ENCODE measurements at places on chromosomes 12 and 14.

- no peak for DNase-seq
These were observed 645.2 kb downstream of the VRK1 start for GRCh38 chr14:97442363-97442762.

GRCh38 chr12:23781118-23781517 is 168.4 kb downstream of the SOX5 start:
- no peak for DNase-seq

DNA sequence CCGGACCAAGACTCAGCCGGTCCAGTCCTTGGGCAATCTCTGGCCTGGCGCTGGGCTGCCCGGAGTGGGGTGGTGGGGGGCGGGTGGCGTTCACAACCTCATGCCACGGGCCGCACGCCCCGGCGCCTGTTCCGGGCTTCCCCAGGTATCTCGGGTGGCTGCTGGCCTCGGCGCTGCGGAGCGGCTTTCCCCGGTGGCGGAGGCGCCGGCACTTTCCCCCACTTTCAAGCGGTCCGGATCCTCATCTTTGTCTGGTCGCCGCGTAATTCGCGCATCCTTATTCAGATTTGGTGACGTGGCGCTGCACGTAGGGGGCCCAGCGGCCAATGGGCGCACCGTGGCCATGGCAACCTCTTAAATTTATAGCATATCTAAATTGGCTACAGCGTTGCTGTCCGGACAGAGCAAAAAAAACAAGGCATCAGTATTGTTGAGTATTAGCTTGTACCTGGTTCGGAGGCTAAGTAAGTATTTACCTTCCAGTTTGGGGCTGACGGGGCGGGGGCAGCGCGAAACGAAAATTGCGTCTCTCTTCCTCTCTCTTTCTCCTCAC is at the start of gene LHX5:
Gene LHX5 (minus strand): TSS at position 253 of the 553 bp plus-strand sequence. CDS start 373 bp downstream, outside the sequence.
- peak; percentile 17 for DNase-seq

- peak; percentile 77 for DNase-seq
These were observed 9.7 kb downstream of the TCL1B start for GRCh38 chr14:95695913-95696312.

GRCh38 chr14:22419620-22420019 is 169.4 kb downstream of the DAD1 start:
- DNase-seq: no peak

- DNase-seq: no peak
These were observed 22.8 kb upstream of the OASL start for GRCh38 chr12:121061831-121062230.

DNA sequence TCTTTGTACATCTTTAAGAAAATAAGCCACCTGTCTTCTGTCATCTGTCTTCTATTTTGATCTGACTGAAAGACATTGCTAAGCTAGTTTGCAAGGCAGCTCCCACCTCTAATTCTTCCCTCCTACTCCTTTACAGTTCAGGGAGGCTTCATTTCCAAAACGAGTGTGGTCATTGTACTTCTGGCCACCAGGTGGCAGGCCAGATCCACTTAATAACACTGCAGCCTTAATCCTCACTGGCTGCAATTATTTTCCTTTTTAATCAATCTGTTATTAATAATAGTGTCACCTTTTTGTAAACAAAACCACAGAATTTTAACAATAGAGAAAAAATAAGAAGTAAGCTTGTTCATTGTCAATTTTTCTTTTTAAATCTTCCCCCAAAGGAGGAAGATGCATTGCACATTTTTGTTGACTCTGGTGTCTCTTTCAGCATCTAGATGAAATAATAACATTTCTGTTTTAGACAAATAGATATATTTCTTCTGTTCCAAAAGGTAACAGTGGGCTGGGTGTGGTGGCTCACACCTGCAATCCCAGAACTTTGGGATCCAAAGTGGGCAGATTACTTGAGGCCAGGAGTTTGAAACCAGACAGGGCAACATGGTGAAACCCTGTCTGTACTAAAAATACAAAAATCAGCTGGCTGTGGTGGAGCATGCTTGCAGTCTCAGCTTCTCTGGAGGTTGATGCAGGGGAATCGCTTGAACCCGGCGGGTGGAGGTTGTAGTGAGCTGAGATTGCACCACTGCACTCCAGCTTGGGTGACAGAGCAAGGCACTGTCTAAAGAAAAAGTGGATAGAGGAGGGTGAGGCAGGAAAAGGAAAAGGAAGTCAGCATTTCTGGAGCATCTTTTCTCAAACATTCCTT is 23.3 kb downstream of the GABARAPL1 start:
- peak; percentile 67 for DNase-seq

- no peak for DNase-seq
These were observed 75.8 kb upstream of the CEP83 start for GRCh38 chr12:94535510-94535921.
